GM03348 (cell line): ENCODE measurements at places on chromosomes 1 and 21.

DNA sequence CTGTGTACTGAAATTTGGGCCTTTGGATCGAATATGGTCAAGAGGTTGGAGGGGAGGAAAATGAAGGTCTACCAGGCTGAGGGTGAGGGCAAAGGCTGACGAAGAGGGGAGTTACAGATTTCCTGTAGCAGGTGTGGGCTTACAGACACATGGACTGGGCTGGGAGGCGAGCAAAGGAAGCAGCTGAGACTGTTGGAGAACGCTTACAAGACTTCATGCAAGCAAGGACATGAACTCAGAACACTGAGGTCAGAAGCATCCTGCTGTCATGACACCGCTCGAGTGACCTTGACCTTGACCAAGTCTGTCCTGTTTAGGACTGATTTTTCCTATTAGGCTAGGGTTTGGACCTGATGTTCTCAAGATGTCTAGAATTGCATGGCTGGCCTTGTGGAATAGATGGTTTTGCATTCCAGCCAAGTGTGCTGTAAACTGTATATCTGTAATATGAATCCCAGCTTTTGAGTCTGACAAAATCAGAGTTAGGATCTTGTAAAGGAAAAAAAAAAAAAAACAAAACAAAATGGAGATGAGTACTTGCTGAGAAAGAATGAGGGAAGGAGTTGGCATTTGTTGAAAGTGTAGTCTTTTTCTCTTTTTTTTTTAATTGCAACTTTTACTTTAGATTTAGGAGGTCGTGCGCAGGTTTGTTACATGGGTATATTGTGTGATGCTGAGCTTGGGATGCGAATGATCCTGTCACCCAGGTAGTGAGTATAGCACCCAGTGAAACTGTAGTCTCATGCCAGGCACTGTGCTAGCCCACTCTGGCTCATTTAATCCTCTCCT is 5.8 kb downstream of the ELF3 start:
- DNase-seq: no peak

DNA sequence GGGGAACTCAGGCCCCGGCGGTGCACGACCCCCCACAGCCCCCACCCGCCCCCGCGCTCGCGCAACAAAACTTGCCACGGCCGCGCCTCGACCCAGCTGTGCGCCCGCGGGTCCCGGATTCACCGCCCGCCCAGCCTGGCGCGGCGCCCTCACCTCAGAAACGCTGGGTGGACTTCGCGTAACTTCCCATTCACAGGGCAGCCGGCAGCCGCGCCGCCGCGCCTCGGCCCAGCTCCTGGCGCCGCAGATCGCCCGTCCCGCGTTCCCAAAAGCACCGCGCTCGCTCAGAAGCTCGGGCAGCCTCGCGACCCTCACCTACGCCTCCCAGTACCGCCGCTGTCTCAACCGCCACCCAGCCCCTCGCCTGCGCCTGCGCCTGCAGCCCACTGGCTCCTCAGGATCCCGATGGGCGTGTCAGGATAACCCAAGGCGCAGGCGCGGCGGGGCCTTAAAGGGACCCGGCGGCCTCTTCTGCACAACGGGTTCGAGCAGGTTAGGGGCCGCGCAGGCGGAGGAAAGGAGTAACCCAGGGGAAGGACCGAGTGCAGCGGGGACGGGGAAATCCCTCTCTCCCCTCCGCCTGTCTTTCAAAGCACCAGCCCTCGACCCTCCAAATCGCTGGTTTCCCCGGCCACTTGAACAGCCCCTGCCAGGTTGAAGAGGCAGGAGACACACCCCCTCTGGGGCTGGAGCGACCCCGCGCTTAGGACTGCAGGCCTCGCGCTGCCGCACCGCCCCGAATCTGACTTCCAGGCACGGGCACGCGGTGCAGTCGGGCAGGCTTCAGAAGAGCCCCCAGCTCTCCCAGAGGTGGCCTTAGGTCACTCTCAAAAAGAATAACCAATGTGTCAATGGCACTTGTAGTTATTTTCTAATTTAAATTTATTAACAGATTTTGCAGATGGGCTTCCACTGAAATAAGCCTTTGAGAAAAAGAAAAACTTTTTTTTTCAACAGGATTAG is at the start of gene NBPF1:
TSS of gene NBPF1 (minus strand) at position 380 of the 963 bp plus-strand sequence.
- DNase-seq: peak; percentile 100

GRCh38 chr1:190376044-190376443 is 101.6 kb downstream of the BRINP3 start:
- DNase-seq: no peak

DNA sequence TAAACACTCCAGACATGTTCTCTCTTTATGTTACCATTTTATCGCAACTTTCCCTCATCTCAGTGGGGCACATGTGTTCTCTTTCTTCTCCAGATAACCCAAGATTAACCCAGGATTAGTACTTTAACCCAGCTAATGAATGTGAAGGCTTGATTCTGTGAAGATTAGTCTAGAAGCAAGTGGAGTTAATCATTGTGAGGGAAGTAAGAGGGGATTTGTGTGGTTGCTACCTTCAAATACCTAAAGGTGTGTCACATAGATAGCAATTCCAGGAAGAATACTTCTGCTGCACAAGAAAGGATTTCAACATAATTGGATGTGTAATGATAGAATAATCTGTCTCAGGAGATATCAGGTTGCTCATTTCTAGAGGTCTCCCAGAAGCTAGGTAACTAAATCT is 327.1 kb downstream of the PBX1 start:
- no peak for DNase-seq
